MG63 (cell line): ENCODE measurements at places on chromosomes 12 and 14. TPM values are rescaled to one million over a fixed set of nuclear protein-coding genes. Genes with fewer than 3 reads are reported as not detected.

DNA sequence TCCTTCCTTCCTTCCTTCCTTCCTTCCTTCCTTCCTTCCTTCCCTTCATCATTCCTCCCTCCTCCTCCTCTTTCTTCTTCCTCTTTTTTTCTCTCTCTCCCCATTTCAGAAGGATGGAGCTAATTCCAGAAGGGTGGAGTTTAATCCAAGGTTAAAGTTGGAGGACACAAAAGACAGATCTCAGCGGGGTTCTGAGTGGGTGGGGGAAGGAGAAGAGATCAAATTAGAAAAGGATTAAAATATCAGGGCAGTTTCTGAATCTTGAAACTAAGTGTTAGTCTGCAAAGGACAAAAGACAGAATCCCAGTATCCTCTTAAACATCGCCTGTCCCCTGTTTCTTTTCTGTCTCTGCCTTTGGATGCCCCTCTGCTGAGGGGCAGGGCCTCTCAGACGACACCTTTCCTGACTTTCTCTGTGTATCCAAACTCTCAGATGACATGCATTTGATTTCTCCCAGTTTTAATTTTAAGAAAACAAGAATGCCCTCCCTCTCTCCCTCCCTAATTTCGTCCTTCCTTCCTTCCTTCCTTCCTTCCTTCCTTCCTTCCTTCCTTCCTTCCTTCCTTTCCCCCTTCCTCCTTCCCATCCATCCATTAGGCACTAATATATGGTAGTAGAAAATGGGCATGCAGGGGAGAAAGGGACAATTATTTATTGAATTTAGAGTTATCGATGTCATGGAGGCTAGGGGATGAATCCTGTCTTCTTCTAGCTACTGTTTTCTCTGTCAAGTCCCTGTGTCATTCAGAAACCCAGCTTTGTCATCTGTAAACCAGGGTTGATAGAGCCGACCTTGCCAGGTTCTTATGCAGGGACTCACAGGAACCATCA lies 269.1 kb downstream of the VRK1 start:
- DNase-seq: no peak

DNA sequence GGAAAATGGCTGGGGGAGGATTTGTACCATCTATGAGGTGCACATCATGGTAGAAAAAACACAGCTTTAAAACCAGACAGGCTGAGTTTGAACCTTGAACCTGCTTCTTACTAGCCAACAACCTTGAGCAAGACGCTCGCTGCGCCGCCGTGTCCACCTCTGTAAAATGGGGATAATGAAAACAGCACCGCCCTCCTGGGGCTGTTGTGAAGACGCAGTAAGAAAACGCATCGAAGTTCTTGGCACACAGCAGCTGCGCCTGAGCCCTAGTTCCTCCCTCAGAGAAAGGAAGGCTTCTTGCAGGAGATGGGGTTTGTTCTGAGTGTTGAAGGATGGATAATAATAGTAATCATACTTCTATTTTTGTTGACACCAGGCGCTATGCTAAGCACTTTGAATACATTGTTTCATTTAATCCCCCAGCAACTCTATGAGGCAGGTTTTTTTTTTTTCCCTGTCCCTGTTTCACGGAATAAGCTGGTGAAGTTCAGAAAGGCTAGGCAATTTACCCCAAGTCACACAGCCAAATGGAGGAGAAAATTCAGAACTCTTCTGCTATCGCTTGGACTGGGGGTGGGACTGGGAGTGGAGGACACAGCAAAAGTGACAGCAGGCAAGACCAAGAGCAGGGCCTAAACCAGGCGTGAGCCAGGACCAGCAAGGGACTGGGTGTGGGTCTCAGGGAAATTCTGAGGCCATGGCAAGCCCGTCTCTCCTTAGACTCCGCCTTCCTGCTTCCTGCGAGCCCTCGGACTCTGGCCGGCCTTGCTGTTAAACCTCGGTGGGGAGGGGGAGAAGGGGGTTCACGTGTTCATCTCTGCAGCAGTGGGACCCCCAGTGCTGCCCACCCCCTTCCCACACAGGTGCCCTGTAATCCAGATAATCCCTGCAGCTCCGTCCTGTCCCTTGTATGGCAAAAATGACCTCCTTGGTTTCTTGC lies 97.5 kb downstream of the LRRC74A start:
- DNase-seq: no peak

GRCh38 chr12:97711392-97711791 lies 248.8 kb downstream of the RMST start:
- DNase-seq: no peak

DNA sequence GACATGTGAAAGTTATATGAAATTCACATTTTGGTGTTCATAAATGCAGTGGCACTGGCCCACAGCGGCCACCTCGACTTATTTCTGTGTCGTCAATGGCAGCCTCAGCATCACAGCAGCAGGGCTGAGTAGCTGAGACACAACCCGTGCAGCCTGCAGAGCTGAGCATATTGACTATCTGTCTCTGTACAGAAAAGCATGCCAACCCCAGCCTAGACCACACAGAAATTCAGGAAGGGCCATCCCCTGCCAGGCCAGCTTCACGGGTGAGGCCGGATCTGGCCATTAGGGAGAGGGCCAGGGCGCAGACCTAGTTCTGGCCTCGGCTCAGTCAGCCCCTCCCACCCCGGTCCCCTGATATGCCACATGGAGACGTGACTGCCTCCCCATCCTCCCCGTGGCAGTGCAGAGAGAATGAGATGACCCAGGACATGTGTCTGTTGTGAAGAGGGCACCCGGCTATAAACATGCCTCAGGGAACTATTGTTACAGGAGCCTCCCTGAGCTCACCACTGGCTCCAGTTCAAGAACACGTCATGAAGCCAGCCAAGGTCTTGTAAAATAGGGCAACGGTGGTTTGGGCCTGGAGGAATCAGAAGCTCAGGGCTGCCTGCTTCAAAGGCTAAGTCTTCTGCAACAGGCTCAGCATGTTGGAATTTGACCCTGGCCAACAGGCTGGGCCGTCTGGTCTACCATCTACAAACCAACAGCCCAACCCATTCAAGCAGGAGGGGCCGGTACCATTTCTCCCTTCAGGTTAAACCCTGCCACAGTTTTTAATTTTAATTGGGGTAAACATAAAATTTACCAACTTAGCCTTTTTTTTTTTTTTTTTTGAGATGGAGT lies 25.5 kb downstream of the SCARB1 start:
- DNase-seq: peak; percentile 97

DNA sequence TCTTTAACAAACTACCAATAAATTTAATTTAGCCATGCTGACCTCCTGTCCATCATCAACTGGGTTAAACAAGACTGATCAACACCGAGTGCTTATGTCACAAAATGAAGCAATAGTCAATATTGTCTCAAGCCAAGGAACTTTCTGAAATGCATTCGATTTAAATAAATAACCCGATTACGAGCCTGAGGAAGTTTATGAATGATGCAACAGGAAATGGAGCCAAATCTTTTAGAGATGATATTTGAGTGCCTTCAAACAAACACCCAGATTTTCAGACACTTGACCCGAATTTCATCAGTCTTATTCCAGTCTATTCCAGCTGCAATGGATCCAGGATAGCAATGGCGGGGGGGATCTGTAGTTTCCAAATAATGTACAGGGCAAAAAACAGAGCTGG lies 27.9 kb downstream of the FAR2 start:
- DNase-seq: no peak

- DNase-seq: no peak
These were observed 53.3 kb downstream of the MAP1LC3B2 start for GRCh38 chr12:116612436-116612835.

DNA sequence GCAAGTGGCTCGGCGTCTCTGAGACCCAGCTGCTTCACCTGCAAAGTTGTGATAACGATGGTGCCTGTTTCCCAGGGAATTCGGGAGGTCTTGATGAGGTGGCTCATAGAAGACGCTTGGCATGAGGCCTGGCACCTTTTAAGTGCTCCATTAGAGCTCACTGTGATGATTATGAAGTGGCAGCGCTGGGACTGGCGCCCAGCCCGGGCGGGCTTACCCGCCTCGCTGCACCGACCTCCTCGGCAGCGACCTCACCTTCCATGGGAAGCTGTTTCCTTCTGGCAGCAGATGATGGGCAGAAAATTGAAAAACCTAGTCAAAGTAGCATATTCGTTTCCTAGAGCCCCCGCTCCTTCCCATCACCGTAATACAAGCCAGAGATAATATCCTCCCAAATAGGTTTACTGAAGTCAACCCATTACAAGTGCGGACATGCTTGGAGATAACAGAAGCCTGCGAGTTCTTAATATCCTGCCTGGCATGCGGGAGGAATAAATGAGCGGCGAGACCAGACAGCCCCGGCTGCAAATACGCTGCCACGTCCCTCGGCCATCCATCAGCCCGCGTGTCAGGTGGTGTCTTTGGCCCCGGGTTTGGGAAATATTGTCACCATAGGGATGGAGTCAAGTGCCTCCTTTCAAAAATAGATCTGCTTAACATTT lies 35.2 kb upstream of the DLK1 start:
- peak; percentile 39 for DNase-seq

GRCh38 chr14:58398495-58398894 lies 2.8 kb downstream of the TOMM20L start:
- no peak for DNase-seq

DNA sequence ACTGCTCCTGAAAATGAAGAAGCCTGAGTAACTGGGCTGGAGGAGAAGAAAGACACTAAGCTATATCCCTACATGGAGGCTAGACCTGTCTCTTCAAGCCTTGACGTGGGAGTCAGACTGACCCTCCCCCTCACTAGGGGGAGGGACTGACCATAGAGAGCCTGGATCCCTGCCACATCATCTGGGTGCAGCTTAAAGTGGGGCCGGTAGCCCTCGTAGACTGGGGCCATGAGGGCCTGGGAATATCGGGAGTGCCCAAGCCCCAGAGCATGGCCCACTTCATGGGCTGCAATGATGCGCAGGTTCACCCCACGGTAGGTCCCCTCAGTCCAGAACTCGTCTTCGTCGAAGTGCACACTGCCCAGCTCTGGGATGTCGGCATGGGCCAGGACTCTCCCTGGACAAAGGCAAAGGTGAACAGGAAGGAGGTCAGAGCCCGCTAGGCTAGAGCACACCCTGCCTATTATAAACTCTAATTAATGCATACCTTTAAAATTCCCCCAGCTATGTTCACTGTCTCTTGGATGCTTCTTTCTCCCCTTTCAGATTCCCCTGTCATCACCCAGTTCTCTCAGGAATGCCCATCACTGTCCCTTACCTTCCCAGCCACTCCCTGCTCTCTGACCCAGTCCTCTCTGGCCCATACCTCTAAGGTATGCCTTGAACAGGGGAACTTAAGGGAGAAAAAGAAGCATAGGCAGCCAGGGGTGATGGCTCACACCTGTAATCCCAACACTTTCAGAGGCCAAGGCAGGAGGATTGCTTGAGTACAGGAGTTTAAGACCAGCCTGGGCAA lies 3.2 kb downstream of the MMP19 start:
- DNase-seq: no peak

- DNase-seq: peak; percentile 9
These were observed 1179.7 kb downstream of the VRK1 start for GRCh38 chr14:97976861-97977260.

GRCh38 chr14:32934073-32934880 lies 4.4 kb upstream of the NPAS3 start:
- DNase-seq: peak; percentile 36

DNA sequence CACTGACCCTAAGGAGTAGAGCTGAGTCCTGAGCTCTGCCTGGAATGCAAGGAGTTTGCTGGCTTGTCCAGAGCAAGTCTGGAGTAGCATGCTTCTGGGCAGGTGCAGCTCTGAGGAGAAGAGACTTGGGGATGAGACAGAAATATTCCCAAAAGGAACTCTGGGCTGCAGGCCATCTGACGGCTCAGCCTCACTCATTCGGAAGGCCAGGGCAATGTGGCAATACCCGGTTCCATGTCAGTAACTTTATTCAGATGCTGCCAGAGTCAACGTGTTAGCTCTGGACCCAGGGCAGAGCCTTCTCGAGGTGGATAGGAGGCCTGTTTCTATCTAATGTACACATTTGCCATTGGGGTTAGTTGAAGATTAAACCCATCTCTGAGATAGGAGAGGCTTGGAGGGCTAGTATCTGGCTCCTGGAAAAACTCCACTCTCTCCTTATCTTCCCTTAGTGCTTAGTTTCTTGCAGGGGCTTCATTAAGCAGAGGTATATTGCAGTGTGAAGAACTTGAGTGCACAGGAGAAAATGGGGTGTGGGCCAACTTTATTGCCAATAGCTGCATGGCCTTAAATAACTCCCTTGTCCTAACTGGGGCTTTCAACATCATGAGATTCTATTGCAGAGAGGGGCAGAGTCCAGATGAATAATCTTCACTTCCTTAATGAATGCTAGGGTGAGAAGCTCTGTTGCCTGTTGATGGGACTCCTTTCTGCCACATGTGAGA lies 65.6 kb downstream of the NTF3 start:
- DNase-seq: no peak

The KRT75 gene
- total RNA-seq: not detected in 2 replicates

The RFLNA gene
- 7.7 and 17.8 TPM in 2 replicates for total RNA-seq

The COX8C gene
- not detected in 2 replicates for total RNA-seq
